HS-27A (cell line): ENCODE measurements at places on chromosomes 11 and 22.

DNA sequence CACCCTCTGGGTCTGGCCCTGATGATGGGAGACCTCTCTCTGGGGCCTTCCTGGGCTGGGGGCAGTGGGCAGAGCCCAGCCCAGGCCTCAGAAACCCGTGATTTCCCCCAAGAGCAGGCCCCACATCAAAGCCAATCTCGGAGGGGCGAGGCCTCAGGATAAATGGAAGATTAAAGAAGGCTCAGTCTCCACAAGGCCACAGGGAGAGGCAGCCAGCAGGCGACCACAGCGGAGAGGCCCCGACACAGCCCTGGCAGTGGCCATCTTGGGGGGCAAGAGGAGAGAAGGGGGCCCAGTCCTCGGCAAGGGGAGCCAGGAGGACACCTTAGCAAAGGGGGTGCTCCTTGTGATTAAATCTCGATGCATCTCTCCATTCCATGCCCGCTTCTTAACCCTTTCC, 12.5 kb upstream of the CREB3L1 start:
- DNase-seq, result no peak

- no peak for DNase-seq
These were observed 409.3 kb downstream of the BRD1 start for GRCh38 chr22:49418341-49418894.

GRCh38 chr11:121435551-121436511, 16.3 kb upstream of the SORL1 start:
- no peak for DNase-seq

DNA sequence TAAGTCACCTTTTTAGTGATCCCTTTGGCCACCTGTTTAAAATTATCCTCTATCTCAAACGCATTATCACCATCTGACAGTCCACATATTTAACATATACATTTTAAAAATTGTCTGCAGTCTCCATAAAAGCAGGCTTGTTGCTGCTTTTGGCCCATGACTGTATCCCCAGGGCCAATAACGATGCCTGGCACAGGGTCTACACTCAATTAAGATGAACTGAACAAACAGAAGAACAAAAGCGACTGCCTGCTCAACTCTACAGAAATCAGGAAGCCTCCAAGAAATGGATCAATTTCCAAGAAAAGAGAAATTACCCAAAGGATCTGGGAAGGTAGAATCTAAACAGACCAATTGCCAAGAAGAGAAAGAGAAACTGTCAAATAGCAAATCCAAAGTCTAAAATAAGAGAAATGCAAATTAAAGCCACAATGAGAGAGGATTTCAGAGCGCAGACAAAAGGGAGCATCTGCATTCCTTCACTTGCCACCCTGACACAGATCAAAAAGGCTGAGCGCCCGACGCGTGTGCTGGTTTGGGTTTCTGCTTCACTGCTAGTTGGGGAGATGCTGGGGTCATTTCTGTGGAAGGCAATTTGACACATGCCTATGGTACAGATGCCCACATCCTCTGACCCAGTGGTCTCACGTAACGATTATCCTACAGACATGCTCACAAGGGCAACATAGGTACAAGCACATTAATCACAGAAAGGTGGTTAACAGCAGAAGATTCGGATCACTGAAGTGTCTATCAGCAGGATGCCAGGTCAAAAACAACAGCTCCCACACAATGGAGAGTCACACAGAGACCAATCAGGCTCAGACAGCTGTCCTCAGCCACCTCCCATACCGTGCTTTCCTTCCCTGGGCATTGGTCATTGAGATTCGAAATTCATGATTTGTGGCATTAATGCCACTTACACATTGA, 55.9 kb downstream of the SHISAL1 start:
- no peak for DNase-seq

GRCh38 chr11:126007238-126007637, 55.4 kb downstream of the CDON start:
- no peak for DNase-seq

DNA sequence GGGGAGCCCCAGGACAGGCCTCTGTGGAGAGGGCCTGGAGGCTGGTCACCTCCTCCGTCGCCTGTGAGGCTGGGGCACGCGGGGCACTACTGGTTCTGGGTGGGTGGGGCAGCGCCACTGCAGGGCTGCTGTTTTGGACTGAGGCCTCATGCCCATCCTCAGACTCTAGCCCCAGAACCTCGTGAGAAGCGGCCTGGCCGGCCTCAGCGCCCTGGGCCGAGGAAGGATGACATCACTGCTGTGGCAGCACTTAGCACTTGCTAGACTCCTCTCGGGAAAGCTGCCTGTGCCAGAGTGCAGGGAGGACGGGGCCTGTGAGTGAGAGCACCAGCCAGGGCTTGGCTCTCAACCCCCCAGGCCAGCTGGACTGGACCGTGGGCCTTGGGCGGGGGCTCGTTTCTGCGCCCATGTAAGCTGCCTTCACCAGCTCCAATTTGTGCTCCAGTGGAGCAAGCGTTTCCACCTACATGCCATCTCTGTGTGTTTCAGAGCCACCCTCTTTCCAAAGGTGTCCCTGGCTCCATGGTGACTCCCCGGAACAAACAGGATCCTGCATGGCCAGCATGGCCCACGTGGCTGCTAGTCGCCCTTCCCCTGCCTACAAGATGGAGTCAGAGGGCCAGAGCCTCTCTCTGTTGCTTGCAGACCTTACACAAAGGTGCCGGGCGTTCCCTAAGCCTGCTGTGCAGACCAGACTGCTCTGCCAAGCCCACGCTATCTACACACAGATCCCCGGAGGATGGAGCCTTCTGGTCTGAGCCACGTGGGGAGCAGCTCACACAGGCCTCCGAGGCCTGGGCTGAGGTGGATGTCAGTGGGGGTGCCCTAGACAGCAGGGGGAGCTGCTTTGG, 102.9 kb downstream of the CTTN start:
- no peak for DNase-seq

- DNase-seq, result no peak
These were observed 5.1 kb upstream of the B4GALNT4 start for GRCh38 chr11:363948-364761.

- DNase-seq, result no peak
These were observed 135.3 kb downstream of the MORC2 start for GRCh38 chr22:30833322-30833721.

DNA sequence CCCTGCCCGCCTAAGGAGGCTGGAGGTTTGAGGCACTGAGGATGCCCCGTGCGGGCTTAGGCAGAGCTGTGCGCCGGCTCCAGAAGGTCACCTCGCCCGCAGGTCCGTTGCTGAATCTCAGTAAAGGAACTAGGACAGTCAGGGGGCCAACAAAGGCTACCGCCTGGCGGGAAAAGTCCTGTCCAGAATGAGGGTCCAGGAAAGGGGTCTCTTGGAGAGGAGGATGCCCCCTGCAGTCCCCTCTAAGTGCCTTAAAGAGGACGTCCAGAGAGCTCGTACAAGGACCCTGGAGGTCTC, 548 bp downstream of the PVALB start:
- DNase-seq, result no peak

- no peak for DNase-seq
These were observed 2.2 kb upstream of the NAP1L4 start for GRCh38 chr11:2994336-2994730.

GRCh38 chr11:96481771-96482170, 92.0 kb downstream of the JRKL start:
- DNase-seq, result no peak

DNA sequence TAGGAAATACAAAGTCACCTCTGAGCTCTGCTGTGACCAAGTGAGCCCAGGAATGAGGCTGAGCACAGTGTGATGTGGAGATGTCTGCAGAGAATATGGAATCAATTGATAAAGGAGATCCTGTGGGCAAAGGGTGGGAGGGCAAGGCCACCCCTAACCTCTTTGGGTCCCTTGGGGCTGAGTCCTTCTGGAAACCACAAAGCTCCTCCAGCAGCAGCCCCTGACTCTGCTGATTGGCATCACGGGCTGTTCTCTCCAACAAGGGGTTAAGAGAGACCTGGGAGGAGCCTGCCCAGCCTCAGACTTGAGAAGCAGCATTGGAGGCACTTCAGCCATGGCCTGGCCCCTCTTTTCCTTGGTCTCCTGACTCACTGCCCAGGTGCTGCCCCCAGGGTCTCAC, 49.7 kb downstream of the GGTLC2 start:
- no peak for DNase-seq

DNA sequence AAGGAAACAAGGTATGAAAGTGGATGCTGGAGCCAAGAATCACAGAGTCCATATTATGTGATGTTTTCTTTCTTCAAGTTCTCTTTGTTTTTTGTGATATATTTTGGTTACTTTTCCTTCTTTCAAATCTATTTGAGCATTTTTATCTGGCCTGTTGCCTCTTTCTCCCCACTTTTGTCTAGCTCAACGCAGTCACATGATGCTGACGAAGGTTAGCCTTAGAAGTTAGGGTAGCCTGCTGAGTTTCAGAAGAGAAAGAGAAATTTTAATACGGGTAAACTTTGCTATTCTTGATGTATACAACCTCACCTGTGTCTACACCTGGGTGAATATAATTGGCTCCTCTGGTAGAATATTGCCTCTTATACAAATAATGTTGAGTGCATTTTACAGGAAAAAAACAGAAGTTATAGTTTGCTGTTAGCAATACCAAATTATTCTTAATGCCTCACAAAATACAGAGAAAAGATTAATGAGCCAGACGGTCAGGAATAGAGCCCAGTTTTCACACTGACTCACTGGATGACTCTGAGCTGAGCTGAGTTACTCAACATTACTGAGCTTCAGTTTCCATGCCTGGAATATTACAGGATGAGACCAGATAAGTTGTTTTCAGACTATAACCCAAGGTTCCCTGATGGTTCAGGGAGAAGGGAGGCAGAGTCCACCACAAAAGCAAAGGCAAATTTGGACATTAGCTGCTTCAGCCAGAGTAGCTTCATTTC, 161.6 kb upstream of the BDNF start:
- DNase-seq, result peak; percentile 75

DNA sequence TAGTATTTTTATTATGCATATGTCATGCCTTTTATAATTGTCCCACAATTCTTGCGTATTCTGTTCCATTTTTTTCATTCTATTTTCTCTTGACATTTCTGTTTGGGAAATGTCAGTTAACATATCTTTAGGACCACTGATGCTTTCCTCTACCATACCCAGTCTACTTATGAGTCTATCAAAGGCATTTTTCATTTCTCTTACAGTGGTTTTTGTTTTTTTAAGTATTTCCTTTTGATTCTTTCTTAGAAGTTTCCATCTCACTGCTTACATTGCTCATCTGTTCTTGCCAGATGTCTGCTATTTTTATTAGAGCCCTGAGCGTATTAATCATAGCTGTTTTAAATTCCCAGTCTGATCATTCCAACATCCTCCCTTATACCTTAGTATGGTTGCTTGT, 29.3 kb upstream of the OR8B8 start:
- no peak for DNase-seq

GRCh38 chr11:108593214-108593922, at the start of gene EXPH5:
Gene EXPH5 (minus strand): TSS chr11:108593768. CDS start chr11:108593536, 232 bp downstream.
- peak; percentile 53 for DNase-seq

DNA sequence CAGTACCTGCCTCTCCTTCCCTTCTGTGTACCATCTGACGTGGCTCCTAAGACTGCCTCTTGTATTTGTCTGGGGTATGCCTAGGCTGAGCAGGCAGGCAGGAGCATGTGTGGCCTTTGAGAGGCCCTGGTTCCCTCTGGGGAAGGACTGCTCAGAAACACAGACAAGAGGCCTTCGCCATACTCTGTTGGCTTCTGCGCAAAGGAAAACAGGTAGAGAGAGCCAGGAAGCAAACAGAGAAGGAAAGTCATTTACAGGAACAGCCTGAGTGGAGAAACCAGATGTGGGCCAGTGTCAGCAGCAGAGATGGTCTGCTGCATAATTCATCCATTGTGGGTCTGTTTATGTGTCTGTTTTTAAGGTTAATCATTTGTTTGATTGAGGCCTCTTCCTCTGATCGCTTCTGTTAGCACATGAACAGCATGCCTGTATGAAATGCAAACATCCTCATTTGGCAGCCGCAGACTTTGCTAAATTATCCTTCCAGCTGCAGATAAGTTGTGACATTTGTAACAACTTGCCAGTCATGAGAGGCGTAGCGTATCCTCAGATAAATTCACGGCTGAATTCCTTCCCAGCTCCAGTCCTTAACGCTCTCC, 119.4 kb downstream of the GALNT18 start:
- no peak for DNase-seq

DNA sequence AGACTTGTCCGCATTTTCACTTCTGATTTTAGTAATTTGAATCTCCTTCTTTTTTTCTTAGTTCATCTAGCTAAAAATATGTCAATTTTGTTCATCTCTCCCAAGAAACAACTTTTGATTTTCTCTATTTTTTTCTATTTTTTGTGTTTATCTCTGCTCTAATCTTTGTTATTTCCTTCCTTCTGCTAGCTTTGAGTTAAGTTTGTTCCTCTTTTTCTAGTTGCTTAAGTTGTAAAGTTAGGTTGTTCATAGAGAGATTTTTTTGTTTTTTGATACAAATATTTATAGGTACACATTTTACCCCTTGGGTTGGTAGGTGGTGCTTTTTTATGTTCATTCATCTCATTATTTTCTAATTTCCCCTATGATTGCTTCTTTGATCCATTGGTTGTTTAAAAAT, 22.1 kb upstream of the XKR3 start:
- DNase-seq, result no peak
